ENCODE measurements at places on chromosomes 5 and 9.

DNA sequence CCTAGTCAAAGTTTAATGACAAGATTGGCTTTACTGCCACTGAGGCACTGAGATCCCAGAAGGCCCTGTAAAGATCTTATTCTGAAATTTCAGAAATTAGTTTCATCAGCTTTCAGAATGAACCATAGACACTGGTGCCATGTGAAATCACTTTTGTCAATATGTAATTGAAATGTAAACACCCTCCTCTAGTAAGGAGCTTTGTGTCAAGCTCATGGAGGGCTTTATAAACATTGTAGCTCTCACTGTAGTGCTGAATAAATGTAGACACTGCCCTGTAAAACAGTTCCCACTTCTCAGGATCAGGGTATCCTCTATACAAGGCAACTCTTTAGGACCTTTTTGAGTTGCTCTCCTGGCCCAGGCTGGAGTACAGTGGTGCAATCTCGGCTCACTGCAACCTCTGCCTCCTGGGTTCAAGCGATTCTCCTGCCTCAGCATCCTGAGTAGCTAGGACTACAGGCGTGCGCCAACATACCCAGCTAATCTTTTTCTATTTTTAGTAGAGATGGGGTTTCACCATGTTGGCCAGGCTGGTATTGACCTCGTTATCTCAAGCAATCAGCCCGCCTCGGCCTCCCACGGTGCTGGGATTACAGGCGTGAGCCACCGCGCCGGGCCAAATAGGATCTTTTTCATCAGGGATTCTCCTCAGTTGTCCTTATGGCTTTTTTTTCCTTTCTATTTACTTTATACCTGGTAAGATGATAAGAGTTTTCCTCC is 1823.9 kb upstream of the CDH9 start:
- DNase-seq: no peak

DNA sequence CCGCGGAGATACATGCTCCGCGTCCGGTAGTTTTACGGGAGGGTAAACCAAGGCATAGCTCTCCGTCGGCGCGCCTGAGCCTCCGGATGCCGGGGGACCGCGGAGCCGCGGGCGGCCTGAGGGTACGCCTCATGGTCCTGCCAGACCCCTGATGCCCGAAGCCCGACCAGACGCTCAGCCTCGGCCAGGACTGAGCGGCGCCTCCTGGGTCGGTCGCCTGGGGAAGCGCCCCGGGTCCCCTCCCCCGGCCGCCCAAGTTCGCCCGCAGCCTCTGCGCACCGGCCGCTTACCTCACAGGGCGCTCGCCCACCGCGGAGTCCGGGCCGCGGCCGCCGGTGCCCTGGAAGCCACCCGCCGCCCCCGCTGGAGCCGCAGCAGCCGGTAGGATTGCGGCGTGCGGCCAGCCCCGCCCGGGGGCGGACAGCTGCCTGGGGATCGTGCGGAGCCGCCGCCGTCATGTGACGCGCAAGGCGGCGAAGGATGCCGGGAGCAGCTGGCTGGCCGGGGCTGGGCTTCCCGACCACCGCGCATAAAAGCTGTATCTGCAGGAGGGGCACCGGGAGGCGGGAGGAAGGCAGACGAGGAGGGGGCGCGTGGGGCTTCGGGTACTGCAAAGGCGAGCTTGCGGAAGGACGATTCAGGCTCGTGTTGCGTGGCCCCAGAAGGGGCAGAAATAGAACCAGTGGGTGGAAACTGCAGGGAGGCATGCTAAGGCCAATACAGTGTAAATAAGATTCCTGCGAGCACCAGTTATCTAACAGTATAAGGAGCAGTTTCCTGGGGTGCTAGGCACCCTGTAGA is at the start of gene FBXO10:
TSS of gene FBXO10 (minus strand) at position 460 of the 801 bp plus-strand sequence. CDS start 34,612 bp downstream, outside the sequence.
- DNase-seq: peak; percentile 10

DNA sequence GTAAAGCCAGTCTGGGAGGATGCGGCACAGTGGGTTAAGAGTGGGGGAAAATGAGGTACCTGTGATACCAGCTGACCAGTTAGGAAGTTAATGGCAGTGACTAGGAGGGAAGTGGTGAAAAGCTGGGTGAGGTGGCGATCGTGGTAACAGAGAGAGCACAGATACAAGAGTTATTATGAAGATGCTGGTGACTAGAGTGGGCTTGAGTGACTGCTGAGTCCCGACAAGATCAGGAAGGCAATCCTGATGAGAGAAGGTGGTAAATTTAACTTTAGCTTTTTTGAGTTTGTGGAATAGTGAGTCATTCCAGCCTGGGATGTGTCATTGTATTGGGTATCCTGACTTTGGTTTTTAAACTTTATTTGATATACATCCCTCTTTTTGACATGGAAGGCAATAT is 38.8 kb downstream of the CMYA5 start:
- DNase-seq: no peak

GRCh38 chr5:133401731-133402347 is 210.5 kb downstream of the FSTL4 start:
- no peak for DNase-seq

DNA sequence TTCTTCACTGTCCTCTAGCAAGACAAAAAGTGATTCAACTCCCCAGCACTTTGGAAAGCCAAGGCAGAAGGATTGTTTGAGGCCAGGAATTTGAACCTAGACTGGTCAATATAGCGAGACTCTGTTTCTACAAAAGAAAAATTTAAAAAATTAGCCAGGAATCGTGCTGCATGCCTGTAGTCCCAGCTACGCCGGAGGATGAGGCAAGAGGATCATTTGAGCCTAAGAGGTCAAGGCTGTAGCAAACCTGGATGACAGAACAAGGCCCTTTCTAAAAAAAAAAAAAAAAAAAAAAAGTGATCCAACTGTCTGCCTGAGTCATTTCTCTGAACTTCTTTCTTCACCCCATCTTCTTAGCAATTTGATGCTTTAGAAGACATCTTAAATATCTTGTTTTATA is 12.4 kb downstream of the ITGA2 start:
- no peak for DNase-seq

- DNase-seq: no peak
These were observed 1388.3 kb upstream of the C9orf72 start for GRCh38 chr9:28961623-28962022.

- no peak for DNase-seq
These were observed 217.6 kb downstream of the TMEM167A start for GRCh38 chr5:82859451-82860140.

DNA sequence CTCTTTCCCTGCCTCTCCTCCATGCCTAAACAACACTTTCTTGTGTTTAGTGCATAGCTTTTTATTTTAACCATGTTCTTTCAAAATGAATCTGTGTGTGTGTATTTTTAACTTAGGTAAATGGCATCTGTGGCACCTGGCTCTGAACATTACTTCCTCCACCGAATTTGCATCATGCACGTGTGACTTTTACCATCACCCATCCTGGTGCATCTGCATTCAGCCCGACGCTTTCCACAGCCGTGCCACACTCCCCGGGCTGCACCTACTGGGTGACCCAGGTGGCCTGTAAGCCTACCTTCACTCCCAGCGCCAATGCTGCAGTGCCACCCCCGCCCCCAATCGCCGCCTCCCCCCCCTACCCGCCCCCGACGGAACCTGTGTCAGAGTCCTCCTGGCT is 12.7 kb upstream of the FCN1 start:
- no peak for DNase-seq

DNA sequence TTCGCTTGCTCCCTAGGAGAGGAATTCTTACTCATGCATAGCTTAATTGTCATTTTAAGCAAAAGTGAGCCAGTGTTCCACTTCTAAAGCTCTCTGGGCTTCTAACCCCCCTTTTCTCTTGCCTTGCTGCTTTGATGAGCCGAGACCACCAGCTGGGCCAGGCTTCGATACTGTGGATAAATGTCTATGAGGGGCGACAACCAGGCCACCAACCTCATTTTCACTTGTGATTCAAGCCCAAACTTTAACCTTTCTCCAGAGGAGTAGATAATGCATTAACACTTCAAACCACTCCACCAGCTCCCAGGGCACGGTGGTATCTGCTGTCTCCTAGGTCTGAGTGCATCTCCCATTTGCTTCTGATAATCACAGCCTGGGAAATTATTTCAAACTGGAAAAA is 205.6 kb downstream of the PSAT1 start:
- DNase-seq: no peak

DNA sequence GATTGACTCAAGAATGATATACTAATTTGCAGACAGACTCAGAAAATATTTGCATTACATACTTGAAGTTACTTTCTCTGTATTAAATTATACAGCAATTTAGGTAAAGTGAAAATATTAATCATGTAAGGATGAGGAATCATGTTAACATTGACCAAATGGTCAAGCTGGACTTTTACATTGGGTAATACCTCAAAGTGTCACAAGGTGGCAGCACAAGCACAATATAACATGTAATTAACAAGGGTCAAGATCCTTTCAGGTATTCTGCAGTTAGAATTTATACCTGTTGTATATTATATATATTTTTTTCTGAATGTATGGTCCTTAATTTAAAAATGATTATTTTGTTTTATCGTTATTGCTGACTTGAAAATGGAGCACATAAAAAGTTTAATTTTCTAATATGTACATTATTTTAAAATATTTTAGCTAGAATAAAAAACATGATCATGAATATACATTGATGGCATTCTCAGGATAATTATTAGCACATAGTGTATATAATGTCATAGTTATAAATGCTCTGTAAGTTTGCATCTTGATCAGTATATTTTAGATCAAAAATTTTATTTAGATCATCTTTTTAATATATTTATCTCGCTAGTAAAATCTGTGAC is 8.6 kb downstream of the HAPLN1 start:
- no peak for DNase-seq

GRCh38 chr9:88076286-88077070 is 61.8 kb downstream of the SPATA31C2 start:
- DNase-seq: peak; percentile 3

DNA sequence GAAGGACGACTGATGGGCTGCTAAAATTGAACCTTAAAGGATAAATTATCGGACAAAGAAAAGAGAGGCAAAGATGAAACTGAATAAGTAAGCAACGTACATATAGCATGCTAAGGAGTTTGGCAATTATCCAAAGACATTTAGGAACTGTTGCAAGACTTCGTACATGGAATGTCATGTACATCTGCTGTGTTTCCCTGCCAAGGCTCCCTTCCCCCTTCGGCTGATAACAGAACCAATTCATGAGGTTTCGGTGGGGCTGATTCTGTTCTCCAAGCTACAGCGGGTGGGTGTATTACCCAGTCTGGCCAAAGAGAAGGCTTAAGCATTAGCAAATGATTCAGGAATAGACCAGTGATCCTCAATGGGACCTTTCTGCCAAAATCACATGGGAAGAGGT is 190.9 kb upstream of the FREM1 start:
- DNase-seq: no peak

GRCh38 chr5:154542581-154542980 is 64.6 kb upstream of the HAND1 start:
- DNase-seq: no peak

GRCh38 chr5:78953092-78953800 is 31.9 kb downstream of the ARSB start:
- DNase-seq: no peak

GRCh38 chr5:159459951-159460538 is 129.8 kb upstream of the IL12B start:
- DNase-seq: no peak

DNA sequence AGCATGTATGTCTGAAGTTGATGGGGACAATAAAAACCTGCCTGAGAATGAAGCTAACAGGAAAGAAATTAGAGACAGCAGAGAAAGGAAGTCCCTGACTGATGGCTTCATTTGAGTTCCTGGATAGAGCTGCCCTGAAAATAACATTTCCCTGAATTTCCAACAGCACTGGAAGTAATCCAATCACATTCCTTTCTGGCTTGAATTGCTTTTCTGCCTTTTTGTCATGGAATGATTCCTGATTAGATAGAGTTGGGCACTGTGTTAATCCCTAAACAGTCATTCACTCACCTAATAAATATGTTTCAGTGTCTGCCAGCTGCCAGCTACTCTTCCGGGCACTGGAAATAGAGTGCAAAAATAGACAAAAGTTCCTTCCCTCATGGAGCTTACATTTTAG is 30.0 kb upstream of the SH3RF2 start:
- DNase-seq: no peak

DNA sequence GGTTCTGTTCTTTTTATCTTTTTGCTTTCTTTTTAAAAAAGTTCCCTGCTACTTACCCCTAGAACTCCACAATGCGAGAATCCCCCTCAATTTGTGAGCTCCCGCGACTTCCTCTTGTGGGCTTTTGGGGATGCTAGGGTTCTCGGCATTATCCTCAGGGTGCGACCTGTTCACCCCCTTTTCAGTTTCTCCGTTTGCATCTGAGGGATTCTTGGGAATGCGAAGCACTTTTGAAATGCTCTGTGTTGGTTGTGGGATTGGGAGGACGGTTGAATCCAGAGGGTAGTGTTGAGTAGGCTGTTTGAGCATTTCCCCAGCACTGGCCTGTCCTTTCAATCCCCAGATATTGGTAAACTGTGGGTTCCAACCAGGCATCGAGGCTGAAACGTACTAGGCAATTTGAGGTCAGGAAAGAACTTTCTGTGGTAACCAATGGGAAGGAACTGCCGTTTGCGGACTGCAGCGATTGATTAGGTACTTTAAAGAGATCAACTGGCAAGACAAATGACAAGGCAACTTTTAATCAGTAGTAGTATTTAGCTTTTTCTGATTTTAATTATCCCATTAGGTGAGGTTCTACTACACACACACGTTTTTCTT is 415 bp downstream of the XRCC4 start:
- no peak for DNase-seq
